ENCODE measurements at places on chromosomes 1 and 21. TPM values are rescaled to one million over a fixed set of nuclear protein-coding genes. Genes with fewer than 3 reads are reported as not detected.

DNA sequence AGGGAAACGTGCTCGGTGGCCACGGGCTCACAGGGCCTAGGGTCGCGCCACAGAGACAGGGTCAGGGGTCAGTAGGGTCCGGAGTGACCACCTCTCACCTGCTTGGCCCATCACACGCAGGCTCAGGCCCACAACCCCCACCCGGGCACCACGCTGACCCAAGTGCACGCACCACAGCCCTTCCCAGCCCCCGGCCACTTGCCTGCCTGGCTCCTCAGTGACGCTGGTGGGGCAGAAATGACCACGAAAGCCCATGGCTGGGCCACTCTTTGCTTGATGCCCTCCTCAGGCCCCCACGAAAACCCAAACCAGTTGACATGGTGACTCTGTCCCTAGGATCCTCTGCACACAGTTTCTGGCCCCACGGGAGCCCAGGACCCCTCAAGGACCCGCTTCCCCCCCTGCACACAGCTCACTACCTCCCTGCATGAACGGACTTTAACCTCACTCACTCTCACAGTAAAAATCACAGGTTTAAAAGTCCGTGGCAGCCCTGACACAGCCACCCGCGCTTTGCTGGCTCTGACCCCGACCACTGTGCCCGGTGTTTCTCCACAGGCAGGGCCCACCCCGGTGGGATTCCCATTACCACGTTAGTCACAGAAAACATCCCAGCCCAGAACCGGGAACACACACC is 20.7 kb downstream of the NADK start:
- DNase-seq = no peak

- DNase-seq = peak; percentile 43
Measured at GRCh38 chr1:222042120-222042519, 300.2 kb upstream of the DUSP10 start.

GRCh38 chr1:246427611-246428010 is 79.5 kb downstream of the SMYD3 start:
- DNase-seq = peak; percentile 19

DNA sequence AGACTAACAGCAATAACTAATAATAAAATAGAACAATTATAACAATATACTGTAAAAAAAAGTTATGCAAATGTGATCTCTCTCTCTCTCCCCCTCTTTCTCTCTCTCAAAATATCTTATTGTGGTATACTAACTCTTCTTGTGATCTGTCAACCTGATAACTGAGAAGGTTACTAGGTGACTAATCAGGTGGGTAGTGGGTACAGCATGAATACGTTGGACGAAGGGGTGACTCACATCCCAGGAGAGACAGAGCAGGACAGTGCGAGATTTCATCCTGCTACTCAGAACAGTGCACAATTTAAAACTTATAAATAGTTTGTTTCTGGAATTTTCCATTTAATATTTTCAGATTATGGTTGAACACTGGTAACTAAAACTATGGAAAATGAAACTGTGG is 257.5 kb downstream of the LRRC40 start:
- no peak for DNase-seq

- DNase-seq = no peak
Measured at GRCh38 chr1:32242341-32242851, 4.6 kb upstream of the FAM167B start.

DNA sequence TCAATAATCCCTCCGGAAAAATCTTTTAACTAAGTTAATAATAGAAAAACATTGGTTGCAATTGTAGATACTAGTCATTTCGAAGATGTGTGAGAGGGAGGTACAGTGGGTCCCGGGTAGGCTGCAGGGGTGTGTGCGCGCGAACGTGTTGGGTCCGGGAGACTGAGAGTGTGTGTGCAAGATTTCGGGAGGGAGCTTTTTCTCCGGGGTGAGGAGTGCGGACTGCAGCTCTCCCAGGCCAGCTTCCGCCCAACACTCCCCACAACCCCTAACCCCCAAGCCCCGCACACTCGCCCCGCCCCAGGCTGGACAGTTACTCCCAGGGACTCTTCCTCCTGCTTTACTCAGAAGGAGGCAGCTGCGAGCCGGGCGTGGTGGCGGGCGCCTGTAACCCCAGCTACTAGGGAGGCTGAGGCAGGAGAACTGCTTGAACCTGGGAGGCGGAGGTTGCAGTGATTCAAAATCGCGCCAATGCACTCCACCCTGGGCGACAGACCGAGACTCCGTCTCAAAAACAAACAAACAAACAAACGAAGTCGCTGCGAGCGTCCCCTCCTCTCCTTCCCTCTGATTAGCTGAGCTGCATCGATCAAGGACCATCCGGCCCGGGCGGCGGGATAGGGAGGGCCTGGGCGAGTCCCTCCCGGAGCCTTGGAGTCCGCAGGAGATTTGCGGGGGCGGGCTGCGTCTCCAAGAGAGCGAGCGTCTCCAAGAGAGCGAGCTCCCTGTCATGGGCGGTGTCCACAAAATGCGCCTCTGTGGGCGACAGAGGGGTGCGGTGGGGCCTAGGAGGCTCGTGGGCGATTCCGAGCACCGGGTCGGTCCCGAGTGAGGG is 28.3 kb upstream of the PPM1J start:
- no peak for DNase-seq

- DNase-seq = no peak
Measured at GRCh38 chr1:62691062-62691844, 3.1 kb upstream of the DOCK7 start.

Gene POU3F1
- total RNA-seq = not detected

- no peak for DNase-seq
Measured at GRCh38 chr1:65230731-65231481, 78.4 kb upstream of the DNAJC6 start.

- DNase-seq = no peak
Measured at GRCh38 chr1:17755120-17755519, at the start of gene ACTL8. Gene ACTL8 (plus strand): TSS chr1:17755333. CDS start chr1:17823009, 67,676 bp downstream.

DNA sequence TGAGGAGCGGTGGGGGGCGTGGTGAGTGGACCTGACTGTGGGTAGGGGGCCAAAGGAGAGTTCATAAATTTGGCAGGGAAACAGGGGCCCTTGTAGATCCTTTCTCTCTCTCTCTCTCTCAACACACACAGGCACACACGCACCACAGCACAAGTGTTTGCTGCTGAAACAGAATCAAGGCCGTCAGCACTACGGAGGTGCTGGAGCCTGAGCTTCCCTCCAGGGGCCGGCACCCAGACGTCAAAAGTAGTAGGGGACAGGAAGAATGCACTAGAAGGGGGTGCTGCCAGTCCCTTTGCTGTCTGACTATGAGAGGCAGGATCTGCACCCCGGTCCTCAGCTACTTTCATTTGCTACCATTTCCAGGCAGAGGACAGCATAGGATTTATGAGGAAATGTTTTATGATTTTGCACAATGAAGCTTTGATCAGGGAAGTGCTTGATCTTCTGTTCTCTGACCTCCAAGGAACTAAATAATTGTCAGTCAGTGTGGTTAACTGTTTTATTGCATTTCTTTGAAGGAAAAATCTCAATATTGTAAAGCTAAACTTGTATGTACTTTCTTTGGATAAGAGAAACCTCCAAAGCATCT is 74.3 kb upstream of the FAM3B start:
- DNase-seq = no peak

Gene CELA2B
- not detected for total RNA-seq

DNA sequence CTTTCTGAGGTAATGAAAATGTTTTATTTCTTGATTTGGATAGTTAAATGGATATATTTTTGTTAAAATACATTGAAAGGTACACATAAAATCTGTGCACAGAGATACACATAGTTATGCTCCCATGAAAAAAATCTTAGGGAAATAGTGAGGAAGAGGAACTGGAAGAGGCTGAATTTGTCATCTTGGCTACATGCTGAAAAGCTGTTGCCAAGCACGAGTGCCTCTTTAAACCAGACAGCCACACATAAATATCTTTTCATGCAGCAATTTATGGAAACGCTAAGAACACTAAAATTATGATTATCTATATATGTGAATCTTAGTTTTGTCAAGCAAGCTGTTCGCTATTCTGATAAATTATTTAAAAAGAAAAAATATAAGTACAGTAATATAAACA is 12.8 kb upstream of the ADAR start:
- no peak for DNase-seq

DNA sequence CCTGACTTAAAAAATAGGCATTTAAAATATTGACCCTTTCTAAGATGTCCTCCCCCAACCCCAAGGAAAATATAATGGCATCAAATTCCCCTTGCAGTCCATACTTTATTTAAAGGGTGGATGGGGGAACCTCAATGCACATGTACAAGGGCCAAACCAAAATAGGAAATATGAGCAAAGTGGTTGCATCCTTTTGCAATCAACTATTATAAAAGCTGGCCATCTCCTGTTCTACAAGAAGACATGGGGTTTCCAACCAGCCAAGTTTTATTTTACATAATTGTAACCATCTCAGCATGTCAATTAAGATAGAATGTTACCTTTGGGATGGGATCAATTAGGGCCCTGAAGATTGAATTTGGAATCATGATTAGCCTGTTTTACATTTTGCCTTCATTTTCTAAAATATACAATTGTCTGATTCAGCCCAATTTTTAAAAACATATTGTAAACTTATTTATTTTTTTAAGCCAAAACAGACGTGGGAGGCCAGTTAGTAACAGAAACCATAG is 146.7 kb upstream of the NFIA start:
- no peak for DNase-seq

DNA sequence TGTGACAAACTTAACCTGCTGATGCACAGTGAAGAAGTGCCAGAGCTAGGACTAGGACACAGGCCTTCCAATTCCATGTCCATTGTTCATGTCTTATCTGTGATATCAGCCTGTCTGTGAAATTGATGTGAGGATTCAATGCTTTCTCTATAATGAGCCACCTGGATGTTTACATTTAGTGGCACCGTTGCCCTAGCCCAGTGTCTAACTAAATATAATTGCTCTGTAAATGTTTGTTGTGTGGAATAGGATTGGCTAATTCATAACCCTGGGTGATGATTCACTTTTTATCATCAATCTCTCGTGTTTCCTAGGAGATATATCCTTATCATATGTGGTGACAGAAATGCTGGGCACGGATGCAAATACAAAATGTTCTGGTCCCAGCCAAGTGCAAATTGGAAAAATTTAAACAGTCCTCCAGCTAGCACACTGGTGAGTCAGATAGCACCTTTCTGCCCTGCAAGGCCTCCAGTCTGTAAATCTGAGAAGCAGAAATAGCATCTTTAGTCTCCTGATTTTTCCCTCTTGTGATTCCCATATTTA is 46.9 kb upstream of the GNG12 start:
- DNase-seq = peak; percentile 84

Gene DENND2C
- 1.6 TPM for total RNA-seq

DNA sequence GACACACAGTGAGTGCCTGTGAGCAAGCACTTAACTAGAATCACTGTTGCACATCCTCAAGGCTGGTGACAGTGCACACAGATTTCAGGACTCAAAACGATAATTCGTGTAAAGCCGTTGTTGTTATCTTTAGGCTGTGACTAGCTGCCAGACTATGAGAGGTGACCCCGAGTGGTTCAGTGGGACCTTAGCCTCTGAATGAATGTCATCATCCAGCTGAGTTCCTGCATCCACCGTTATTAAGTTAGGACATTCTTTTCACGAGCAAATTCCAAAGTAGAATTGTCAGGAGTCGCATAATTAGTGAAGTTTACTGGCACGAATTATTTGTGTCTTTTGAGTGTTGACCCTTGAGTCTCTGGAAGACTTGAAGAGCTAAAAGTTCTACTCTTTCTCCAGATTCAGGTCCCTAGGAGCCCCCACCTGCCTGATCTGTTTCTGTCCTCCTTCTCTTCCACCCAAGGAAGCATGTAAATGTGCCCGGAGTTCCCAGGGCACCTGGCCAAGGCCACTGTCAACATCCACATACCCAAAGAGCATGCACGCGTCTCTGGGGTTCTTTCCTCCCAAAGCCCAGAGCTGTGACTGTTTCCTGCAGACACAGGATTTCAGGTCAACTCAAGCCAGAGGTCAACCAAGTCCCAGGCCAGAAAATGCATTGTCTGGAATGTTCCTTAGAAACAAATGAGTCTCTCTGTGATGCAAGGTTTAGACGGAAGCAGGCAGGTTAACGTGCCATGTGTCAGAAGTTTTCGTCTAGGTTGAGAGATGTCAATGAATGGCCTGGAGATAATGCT is 207.2 kb downstream of the TOMM20 start:
- peak; percentile 84 for DNase-seq

GRCh38 chr1:47568763-47569162 is 130.9 kb downstream of the FOXD2 start:
- peak; percentile 8 for DNase-seq

Gene DNTTIP2
- total RNA-seq = 53.6 TPM

DNA sequence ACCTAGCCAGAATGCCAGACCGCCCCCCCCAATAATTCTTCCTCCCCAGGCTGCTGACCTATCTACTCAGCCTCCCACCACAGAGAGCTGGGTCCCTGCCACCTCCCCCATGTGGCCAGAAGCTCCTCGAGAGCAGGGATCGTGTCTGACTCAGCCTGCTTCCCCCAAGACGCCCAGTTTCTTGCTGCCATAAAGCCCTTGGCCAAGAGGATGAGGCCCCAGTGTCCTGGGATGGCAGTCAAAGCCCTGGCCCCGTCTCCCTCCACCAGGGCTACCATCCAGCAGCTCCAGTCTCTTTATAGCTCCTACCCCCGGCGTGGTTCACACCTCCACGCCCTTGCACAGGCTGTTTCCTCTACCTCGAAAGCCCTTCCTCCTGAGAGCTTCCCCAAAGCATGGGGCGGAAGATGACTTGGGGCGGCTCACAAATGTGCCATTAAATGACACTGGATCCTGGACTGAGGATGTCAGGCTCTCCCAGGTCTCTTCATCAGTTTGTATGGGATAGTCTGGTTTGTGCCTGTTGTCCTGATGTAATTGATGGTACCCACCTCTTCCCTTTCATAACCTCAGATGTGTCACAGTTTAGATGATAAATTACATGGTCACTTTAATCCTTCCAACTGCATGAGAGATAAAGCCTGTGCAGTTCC is 13.2 kb downstream of the ADGRB2 start:
- peak; percentile 65 for DNase-seq

Gene UTP11
- total RNA-seq = 41.4 TPM

- DNase-seq = no peak
Measured at GRCh38 chr1:206803221-206803730, 31.0 kb upstream of the IL10 start.

- no peak for DNase-seq
Measured at GRCh38 chr1:93549811-93550210, 101.9 kb downstream of the FNBP1L start.

- DNase-seq = no peak
Measured at GRCh38 chr1:80448081-80448480, 1352.7 kb upstream of the ADGRL2 start.

DNA sequence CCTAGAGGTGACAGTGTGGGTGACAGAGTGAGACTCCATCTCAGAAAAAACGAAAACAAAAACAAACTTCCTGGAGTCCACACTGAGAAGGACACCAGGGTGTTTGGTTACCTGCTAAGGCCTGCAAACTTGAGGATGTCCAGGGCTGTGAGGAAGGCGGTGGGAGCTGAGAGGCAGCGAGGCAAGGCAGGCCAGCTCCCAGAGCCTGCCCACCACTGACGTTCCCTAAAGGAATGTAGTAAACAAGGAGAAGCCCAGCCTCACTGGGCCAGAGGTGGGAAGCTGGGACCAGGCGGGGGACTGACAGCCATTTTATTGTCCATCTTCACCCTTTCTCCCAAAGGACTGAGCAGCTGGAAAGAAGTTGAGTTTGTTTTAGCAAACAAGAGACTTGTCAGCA is 24.1 kb downstream of the SHISA4 start:
- DNase-seq = no peak

GRCh38 chr21:39263372-39263771 is 50.1 kb downstream of the BRWD1 start:
- DNase-seq = no peak

Measured in HFFc6 (cell line).